Gastroesophageal sphincter (tissue), 4 donors: ENCODE measurements at places on chromosomes 2 and 18. TPM values are rescaled to one million over a fixed set of nuclear protein-coding genes. Genes with fewer than 3 reads are reported as not detected.

GRCh38 chr2:68739595-68740399, 5.2 kb downstream of the ARHGAP25 start:
- ATAC-seq = no peak

The PELI1 gene
- 13.1 TPM for total RNA-seq

- ATAC-seq = no peak
These were observed 2.3 kb upstream of the SPRED2 start for GRCh38 chr2:65434592-65435241.

The TTL gene
- total RNA-seq = 27.4 TPM

- ATAC-seq = no peak
These were observed 55.1 kb downstream of the AOX1 start for GRCh38 chr2:200640901-200641300.

DNA sequence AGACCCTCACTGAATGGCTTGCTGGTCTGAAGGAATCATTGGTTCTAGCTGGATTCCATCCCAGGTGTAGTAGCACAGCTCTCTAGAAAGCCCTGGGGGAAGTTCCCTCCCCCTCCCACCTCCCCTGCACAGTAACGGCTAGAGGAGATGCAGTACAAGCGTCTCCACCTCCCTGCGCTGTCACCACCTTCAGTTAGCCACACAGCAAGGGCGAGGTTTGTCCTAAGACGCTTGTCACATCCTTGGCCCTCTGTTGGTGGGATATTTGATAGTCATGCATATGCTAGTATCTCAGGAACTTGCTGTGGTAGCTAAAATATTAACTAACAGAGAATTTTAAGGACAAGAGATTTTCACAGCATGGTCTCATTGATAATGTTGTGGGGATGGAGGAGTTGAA, 19.4 kb downstream of the TRAPPC12 start:
- ATAC-seq = no peak

GRCh38 chr2:174775571-174775980, 11.3 kb upstream of the CHRNA1 start:
- ATAC-seq = no peak

DNA sequence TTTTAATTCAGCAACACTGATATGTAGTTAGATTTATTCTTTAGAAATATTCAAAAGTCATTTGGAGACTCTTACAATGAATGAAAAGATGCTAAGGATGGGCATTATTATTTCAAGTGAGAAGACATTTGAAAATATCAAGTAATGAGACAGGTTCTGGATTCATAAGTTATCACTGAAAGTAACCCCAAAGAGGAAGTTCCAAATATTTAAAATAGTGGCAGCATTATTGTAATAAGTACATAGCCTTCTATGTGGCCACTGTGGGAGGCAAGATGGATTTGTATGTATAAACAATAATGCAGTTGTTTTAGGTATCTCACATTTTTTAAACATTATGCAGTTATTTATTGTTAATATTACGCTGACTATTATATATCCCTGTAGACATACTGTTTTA, 29.7 kb downstream of the ZC3H6 start:
- no peak for ATAC-seq

GRCh38 chr2:230282936-230283335, 44.1 kb upstream of the SP140L start:
- ATAC-seq = no peak

The ADGRF3 gene
- total RNA-seq = not detected

DNA sequence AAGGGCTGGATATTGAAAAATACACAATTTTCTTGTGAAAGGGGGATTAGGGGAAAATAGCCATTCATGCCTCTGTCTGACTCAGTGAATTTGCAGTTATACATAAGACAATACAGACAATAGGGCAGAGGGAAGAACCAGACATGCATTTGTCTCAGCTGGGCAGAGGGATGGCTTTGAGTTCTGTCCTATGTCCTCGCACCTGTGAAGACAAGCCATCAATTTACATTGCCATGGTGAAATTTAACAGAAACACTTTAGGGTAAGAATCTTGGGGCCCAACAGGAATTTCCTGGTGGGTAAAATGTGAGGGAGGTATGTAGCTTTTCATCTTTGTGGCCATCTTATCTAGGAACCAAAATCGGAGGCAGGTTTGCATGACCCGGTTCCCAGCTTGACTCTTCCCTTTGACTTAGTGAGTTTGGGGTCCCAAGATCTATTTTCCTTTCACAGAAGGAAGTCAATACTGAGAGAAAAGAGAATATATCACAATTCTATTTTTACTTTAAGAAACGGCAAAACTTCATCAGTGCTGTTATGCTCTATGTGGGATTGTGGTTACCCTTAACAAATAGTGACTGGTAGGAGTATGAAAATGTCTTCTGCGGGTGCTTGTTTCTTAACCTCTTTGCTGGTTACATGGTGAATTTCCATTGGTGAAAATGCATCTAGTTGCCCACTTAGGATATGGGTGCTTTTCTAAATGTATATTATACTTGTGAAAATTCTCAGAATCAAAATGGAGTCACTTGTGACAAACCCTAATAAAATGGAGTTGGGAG, 221.8 kb downstream of the SPP2 start:
- ATAC-seq = no peak
